Cortex of kidney (tissue), 1 donor: ENCODE measurements at places on chromosomes 11 and 22.

- no peak for DNase-seq
Measured at GRCh38 chr11:10478066-10478465, 23.0 kb downstream of the AMPD3 start.

GRCh38 chr22:29146771-29147170, 58.9 kb upstream of the EMID1 start:
- DNase-seq: no peak

- no peak for DNase-seq
Measured at GRCh38 chr11:77191823-77192495, 63.9 kb downstream of the MYO7A start.

DNA sequence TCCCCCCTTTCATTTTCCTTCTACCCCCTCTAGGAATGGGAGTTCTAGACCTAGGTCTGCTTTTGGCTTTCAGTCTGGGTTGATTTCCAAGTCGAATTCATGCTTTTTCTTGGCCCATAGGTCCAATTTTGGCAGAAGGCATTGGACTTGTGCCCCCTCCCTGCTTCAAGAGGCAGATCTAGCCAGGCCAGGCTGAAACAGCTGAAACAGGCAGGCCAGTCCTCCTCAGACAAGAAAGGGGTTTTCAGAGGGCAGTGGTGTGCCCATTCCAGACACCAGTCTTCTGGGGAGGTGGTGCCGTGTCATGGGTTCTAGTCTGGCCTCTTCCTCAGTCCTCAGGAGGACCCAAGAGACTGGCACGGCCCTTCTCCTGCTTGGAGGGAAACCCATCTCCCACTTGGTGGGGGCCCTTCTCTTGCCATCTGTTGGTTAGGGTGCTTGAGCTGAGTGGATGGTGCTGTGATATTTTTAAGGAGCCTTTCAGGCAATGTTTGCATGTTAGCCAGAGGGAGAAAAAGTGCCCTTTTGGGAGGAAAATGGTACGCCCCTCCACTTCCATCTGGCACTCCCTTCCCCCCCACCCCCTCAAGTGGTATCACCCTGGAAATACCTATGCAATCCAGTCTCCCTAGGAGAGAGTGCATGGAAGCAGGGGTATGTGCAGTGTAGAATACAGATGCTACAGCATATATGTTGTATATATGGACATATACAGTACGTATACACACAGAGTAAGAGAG, 53.6 kb downstream of the SYT13 start:
- DNase-seq: no peak
